ENCODE measurements at places on chromosomes 7 and 10.

- DNase-seq, result no peak
These were observed 16.2 kb downstream of the DDX56 start for GRCh38 chr7:44557485-44557884.

- DNase-seq, result no peak
These were observed 21.7 kb downstream of the HIBADH start for GRCh38 chr7:27640884-27641574.

GRCh38 chr7:23615331-23615730 is 18.1 kb downstream of the CCDC126 start:
- no peak for DNase-seq

GRCh38 chr10:84185526-84186175 is 8.7 kb upstream of the CDHR1 start:
- DNase-seq, result no peak

DNA sequence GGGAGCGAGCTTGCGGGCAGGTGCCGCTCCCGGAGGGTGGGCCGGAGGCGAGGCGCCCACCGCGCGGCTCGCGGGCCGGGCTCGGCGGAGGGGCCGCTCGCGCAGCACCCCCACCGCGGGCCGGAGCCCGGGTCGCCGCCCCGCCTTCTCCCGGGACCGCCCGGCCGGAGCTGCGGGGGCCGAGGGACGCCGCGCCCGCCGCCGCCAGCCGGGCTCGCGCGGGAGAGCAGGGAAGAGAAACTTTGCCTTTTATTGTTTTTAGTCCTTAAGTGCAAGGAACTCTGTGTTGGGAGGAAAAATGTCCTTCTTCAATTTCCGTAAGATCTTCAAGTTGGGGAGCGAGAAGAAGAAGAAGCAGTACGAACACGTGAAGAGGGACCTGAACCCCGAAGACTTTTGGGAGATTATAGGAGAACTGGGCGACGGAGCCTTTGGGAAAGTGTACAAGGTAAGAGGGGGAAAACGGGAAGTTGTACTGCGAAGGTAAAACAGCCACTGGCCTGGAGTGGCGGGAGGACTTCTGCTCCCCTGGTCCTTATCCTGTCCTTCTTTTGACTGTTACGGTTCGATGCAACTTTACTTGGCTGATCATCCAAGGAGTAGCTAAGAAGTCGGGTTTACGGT is 620 bp downstream of the SLK start:
- no peak for DNase-seq

DNA sequence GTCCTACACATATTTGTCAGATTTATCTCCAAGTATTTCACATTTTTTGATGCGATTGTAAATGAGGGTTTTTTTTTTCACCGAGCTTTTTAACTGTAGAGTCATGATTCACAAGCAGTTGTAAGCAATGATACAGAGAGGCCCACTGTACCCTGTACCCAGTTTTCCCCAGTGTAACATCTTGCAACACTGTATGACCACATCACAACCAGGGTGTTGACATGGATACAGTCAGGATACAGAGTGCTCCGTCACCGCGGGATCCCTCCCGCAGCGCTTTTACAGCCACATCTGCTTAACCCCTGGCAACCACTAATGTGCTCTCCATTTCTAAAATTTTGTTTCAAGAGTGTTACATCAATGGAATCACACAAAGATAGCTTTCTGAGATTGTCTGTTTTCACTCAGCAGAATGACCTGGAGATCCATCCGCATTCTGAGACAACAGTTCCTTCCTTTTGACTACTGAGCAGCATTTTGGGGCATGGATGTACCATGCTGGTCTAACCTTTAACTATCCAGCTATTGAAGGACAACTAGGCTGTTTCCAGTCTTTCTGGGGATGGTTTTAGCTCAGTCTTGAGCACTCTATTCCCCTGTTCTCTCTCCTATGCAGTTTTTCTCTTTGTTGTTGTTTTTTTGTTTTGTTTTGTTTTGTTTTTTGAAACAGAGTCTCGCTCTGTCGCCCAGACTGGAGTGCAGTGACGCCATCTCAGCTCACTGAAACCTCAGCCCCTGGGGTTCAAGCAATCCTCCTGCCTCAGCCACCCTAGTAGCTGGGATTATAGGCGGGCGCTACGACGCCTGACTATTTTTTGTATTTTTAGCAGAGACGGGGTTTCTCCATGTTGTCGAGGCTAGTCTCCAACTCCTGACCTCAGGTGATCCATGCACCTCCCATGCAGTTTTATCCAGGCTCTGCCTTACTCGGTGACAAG is 25.9 kb downstream of the GPRIN2 start:
- DNase-seq, result no peak

- DNase-seq, result no peak
These were observed 78.6 kb upstream of the DYNC1I1 start for GRCh38 chr7:95693551-95694333.

DNA sequence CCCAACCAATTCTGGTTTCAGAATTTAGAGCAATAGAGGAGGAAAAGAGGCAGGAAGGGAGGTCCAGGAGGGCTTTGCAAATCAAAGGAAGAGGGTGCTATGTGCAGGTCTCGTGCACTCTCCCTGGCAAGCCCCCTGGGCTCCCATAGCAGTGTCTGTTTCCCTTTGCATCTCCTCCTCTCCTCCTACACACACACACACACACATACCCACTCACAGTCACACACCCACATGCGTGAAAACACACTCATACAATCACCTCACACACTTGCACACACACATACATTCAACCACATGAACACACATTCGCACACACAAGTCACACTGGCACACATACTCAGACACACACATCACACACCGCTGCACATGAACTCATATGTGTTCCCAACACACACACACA is 105.3 kb downstream of the OAT start:
- no peak for DNase-seq

DNA sequence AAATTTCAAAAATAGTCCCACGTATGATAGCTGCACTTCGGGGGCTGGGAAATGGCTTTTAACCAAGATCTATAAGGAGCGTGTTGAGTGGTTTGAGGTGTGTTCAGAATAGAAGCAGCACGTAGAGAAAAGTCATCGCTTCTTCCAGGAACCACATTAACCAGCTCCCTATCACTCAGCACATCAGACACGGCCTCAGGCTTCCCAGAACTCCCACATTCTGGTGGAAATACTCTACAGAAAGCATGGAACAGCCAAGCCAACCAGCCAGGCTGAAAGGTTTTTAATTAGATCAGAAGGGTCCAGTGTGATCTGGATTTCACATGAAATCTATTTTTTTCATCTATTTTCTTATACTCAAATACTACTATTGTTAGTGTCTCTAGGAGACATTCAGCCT is 231.5 kb upstream of the NRP1 start:
- DNase-seq, result no peak

- no peak for DNase-seq
These were observed 45.7 kb downstream of the SKIDA1 start for GRCh38 chr10:21479570-21480315.

- DNase-seq, result no peak
These were observed 74.3 kb upstream of the GNAI1 start for GRCh38 chr7:80060218-80060806.

- DNase-seq, result no peak
These were observed 173.2 kb downstream of the RTKN2 start for GRCh38 chr10:62095181-62096122.

- no peak for DNase-seq
These were observed 606.8 kb downstream of the DNAJB6 start for GRCh38 chr7:157943561-157943960.

DNA sequence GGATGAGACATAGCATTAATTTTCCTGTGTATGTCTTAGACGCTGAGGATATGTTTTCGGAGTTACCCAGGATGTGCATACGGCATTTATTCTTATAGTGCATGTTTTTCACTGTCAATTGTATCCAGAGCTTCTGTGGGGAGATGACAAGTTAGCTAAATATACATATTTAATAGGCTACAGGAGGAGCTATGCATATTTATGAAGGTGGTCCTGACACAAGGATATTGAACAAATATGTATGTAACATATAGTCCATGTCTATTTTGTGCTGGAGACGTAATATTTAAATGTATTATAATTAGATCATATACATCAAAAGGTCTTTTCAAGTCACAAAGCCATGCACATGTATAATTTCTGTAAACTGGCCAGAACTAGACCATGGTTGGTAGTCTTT is 16.0 kb downstream of the IL6 start:
- no peak for DNase-seq

DNA sequence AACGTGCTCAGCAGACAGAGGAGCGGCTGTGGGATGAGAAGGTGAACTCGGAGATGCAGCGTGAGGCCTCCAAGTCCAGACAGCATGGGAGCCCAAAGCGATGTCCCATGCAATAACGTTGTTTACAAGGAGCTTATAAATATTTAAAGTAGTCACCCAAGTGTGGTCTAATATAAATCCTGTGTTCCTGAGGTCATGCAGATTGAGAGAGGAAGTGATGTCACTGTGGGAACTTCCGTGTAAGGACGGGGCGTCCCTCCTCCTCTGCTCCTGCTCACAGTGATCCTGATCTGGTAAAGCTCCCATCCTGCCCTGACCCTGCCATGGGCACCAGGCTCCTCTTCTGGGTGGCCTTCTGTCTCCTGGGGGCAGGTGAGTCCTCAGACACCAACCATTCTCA is 94.7 kb upstream of the PRSS58 start:
- DNase-seq, result no peak

DNA sequence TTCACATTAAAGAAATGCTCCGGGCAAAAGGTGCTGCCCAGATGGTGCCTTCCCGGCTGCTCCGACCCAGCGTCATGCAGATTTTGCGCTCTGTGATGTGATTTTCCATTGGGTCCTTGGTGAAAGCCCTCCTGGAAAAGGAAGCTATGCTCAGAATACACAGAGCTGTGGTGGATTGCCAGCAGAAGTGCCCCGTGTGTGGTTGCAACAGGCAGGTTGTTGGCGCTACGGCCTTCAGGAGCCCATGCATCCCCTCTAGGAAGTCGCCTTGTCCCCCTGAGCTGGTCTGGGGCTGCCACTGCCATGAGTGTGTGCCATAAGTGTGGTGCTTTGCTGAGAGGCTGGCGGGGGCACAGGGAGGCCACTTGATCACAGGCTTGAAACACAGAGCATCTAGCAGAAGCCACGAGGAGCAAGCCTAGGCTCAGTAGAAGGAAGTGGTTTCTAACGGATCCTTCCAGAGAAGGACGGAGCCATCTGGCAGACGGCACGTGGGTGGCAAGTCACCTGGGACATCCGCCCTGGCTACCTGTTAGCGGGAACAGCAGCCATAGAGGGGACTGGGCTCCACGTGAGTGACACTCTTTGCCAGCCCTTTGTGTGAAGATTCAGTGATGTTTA is 210.9 kb downstream of the CUX1 start:
- DNase-seq, result no peak

DNA sequence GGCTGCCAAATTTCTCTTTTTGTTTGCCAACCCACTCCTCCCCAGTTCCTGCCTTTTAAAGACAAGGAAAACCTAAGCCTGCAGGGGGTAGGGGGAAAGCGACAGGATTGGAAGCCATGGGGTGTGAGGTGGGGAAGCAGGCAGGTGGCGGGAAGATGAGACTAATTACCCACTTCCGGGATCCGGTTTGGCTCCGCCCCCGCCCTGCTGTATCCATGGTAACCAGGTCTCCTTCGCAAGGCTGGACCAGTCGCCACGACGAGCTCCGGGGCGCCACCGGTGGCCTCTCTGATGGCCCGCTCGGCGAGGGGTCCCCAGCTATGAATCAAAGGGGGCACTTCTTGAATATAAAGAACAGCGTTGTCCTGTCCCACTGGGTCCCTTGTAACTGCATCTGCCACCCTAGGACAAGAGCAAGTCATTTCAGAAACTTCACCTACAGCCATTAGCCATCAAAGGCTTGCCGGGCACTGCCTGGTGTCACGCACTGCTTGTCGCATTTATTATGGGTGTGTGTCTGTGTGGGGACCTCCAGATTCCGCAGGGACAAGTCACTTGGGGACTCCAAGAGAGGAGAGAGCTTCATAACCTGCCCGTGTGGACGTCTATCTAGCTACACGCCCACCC is 55.4 kb upstream of the LMTK2 start:
- peak; percentile 28 for DNase-seq

GRCh38 chr7:96287559-96287958 is 34.3 kb downstream of the SLC25A13 start:
- no peak for DNase-seq

GRCh38 chr10:60706146-60706545 is 72.1 kb upstream of the CDK1 start:
- DNase-seq, result no peak

DNA sequence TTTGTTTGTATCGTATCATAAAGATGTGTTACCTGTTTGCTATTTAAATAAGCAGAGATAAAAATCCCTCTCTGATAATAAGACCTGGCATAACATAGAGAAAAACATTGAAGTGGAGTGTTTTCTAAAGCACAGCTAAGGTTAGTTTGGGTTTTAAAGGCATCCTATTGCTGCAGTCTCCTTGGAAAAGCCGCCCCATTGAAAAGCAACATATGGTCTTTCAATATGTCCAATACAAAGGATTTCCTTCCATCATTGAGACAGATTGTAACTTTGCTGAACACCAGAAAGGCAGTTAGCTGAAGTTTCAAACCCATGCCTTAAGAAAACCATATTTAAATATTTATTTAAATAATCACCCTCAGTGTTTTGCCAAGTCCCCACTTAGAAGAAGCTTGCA is 898.5 kb upstream of the KCND2 start:
- DNase-seq, result no peak

Measured in stimulated activated CD4-positive, alpha-beta T cell treated with anti-CD3 and anti-CD28 coated beads, TNF-alpha, amount 100 ng/mL, for 48 hours (primary cell).